ENCODE measurements at places on chromosomes 5 and 9.
A peak's percentile ranks its signal among the peaks of the same experiment; 100 is the strongest.

DNA sequence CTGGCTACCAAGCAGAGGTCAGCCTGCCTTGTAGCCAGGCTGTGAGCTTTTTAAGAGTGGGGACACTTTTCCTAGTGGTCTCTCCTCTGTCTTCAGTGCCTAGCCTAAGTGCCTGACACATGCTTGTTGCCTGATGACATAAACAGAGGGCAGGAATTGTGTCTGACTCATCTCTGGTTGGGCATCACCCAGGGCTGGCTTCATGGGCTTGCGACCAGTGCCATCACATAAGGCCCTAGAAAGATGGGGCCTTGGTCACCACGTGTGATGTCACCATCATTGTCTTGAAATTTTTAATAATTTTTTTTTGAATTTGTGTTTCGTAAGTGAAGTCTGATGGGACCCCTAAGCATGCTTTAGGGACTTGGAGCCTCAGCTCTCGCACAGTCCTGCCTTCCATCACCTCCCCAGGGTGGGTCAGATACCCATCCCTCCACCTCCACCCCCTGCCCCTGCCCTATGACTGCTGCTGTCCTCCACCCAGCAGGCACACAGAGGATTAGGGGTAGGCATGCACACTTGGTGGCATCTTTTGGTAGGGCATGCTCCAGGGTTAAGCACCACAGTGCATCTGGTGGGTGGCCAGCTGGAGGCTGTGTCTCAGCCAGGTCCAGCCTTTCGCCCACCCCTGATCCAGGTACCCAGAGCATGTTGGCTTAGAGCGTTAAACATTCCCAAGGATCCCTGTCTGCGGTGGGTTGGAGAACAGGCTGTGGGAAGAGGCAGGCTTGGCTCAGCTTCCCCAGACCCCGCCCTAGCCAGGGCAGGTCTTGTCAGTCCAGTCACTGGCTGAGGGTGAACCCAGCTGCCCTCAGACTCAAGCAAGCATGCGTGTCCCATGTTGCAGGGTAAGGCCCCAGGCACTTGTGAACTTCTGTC lies 80.1 kb upstream of the SH3PXD2B start:
- peak; percentile 49 for ATAC-seq

DNA sequence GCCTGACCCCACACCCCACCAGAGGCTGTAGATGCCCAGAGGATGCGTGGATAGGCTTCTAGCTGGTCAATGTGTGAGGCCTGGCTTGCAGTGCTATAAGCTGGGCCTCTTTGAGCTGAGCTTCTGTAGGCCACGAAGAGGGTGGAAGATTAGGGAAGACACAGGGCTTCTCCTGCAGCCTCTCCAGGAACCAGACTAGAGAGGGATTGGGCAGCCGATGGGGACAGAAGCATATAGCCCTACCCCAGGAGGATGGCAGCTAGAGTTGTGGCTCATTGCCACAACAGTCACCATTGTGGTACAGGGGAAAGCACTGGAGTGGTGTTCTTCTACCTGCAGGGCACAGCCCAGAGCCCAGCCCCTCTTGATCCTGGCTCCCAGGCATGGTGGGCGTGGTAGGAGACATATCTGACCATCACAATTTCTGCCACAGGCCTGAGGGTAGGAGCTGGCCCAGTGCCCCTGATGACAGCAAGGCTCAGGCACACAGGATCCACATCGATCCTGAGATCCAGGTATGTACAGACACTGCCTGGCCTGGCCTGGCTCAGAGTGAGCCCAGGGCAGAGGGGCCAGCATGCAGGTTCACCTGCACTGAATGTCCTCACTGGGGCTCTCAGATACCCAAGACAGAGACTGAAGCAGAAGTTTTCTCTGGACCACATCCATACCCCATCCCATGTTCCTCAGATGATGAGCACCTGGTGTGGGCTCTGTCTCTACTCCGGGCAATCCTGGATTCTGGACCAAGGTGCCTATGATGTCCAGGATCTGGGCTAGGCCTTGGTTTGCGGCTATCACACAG lies 8.7 kb downstream of the PDLIM4 start:
- ATAC-seq, result no peak

GRCh38 chr9:113989714-113990569 lies 88.2 kb downstream of the AMBP start:
- no peak for ATAC-seq

- ATAC-seq, result peak; percentile 76
Measured at GRCh38 chr5:156396063-156396829, 69.3 kb downstream of the SGCD start.

DNA sequence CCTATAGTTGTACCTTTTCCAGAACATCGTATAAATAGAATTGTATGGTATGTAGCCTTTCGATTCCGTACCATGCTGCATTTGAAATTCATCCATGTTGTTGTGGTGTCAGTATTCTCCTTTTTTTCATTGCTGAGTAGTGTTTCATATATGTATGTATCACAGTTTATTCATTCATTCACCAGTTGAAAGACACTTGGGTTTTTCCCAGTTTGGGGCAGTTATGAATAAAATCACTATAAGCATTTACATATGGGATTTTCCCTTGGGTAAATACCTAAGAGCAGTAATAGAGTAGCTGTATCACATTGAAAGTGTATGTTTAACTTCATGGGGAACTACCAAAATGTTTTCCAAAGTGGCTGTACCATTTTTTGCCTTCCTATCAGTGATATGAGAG lies 16.1 kb upstream of the FKTN start:
- ATAC-seq, result no peak

- ATAC-seq, result peak; percentile 32
Measured at GRCh38 chr9:14119694-14120514, 194.0 kb downstream of the NFIB start.

DNA sequence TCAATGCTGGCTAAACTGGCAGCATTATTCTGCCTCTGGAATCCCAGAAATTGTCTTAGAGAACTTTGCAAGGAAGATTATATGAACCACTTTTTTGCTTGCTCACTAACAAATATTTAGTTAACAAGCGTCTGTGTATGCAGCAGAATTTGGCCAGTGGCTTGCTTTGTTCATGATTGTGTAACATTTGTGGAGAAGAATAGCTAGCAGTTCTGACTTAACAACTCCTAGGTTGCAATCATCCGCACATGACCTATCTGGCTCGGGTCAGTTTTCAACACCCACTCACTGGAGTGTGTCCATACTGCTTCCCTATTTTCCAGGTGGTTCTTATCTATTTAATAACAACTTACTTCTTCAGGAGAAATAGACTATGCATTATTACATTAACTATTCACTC lies 98.5 kb downstream of the SNX18 start:
- no peak for ATAC-seq

- no peak for ATAC-seq
Measured at GRCh38 chr5:76571559-76571958, 51.6 kb downstream of the F2RL2 start.

DNA sequence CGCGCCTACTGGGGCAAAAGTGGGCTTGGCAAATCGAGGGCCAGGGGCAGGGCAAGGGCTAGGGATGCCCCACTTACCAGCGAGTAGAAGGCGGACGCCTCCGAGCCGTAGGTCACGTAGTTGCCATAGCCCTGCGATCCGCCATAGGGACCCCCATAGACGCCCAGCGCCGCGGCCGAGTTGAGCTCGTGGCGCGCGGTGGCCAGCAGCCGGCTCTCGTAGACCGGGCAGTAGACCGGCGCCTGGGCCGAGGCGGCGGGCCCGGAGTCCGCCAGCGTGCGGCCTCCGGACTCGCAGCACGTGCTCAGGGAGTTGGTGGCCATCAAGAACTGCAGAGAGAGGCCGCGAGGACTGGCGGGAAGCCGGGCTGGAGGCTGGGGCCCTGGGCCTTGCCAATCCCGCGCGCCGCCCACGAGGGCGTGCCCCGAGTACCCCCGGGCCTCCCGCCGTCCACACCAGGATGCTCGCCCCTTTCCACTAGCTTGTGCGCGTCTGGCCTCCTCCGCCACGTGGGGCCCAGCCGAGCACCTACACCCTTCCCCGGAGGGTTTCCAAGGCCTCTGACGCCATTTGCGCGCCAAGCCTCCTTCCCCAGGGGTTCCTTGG lies 891 bp downstream of the IRX4 start:
- ATAC-seq, result no peak

GRCh38 chr5:115306011-115306536 lies 9.6 kb upstream of the CCDC112 start:
- ATAC-seq, result no peak

- peak; percentile 95 for ATAC-seq
Measured at GRCh38 chr9:136400038-136400834, at the start of gene SNAPC4. Gene SNAPC4 (minus strand): TSS chr9:136400170. CDS start chr9:136398428, 1,742 bp downstream.

GRCh38 chr5:159163027-159163700 lies 46.2 kb downstream of the RNF145 start:
- peak; percentile 90 for ATAC-seq

DNA sequence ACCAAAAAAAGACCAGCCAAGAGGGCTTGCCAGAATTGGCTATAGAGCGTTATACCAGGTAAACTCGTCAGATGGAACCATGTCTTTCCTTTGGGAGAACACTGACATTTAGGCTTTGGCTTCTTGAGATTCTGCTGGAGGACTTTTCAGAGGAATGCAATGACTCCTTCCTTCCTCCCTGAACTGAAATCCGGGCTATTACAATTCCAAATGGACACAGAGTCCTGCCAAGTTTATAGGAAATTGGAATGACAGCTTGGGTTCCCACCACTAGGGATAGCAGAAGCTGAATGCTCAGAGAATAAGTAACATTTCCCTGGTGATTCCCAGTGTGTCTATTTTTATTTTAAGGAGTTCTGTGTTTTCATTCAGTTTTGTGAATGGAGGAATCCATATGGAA lies 143.0 kb downstream of the FGF1 start:
- ATAC-seq, result peak; percentile 37

DNA sequence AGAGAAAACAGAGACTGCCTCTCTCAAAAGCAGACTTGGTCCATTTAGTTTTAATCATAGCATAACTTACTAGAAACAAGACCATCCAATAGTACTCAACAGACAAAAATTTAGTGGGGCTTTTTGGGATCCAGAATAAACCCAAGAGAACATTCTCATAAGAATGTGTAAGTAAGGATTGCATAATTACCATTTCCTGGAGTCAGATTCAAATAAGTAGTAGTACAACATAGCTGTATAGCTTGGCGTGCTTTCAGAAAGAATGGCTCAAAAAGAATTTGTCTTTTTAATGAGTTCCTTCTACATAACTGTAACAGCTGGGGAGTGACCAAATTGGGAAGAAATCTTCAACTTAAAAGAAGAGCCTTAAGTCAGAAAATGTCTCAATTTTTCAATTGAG lies 145.4 kb downstream of the DENND1A start:
- no peak for ATAC-seq

- ATAC-seq, result no peak
Measured at GRCh38 chr9:136494531-136495215, 11.8 kb upstream of the SEC16A start.

- ATAC-seq, result no peak
Measured at GRCh38 chr5:125595095-125595494, 828.1 kb upstream of the GRAMD2B start.

GRCh38 chr5:168239325-168239724 lies 52.1 kb upstream of the WWC1 start:
- no peak for ATAC-seq

GRCh38 chr5:118611332-118611945 lies 376.9 kb downstream of the DTWD2 start:
- ATAC-seq, result no peak

GRCh38 chr9:33737811-33738606 lies 57.4 kb upstream of the PRSS3 start:
- ATAC-seq, result peak; percentile 96

GRCh38 chr5:53083927-53084326 lies 25.6 kb downstream of the MOCS2 start:
- no peak for ATAC-seq

- ATAC-seq, result peak; percentile 41
Measured at GRCh38 chr5:177473443-177474001, at the start of gene DBN1. Gene DBN1 (minus strand): TSS chr5:177473634. CDS start chr5:177473521, 113 bp downstream.

- no peak for ATAC-seq
Measured at GRCh38 chr9:74940600-74940999, 12.1 kb downstream of the C9orf40 start.

GRCh38 chr5:77431286-77431685 lies 60.8 kb downstream of the WDR41 start:
- no peak for ATAC-seq

- ATAC-seq, result no peak
Measured at GRCh38 chr9:79693750-79694149, 122.0 kb downstream of the TLE4 start.

- ATAC-seq, result no peak
Measured at GRCh38 chr9:109423877-109424276, 74.2 kb downstream of the PTPN3 start.

DNA sequence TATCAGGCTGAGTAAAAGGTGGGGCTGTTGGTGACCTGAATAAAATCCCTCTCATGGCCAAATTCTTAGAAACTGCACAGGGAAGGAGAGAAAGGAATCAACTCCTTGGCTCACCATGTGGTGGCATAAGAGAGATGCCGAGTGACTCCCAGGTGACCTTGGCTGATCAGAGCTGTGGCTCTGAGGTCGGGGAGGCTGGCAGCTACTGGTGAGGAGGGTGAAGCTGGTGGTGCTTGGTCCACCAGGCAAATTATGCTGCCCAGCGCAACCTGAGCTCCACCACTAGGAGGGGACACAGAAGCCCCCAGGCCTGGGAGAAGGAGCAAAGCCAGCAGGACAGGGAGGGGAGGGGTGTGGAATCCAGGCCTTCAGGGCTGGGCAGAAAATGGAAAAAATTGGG lies 111.2 kb upstream of the IL12B start:
- peak; percentile 74 for ATAC-seq

DNA sequence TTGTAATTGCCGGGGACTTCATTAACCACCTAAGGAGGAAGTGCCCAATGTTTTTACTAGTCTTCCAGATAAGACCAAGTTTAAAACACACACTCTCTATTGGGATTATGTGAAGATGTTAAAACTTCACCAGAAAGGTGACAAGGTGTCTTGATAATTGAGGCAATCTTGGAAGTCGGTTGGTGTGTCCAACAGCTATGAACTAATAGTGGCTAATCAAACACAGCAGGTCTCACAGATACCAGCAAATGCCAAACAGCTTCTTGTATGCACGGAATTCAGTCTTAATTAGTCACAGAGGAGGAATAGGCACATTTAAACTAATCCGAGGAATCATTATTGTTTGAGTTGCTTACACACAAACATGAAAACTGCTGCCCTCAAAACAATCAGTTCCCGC lies 214.5 kb downstream of the SEC61B start:
- ATAC-seq, result no peak

GRCh38 chr5:74452856-74453255 lies 187.7 kb downstream of the ENC1 start:
- ATAC-seq, result no peak

GRCh38 chr5:172902497-172903472 lies 56.4 kb upstream of the RPL26L1 start:
- ATAC-seq, result peak; percentile 76

- ATAC-seq, result peak; percentile 74
Measured at GRCh38 chr9:121388140-121388905, 18.3 kb upstream of the STOM start.
